ENCODE measurements at places on chromosomes 1 and 21.

DNA sequence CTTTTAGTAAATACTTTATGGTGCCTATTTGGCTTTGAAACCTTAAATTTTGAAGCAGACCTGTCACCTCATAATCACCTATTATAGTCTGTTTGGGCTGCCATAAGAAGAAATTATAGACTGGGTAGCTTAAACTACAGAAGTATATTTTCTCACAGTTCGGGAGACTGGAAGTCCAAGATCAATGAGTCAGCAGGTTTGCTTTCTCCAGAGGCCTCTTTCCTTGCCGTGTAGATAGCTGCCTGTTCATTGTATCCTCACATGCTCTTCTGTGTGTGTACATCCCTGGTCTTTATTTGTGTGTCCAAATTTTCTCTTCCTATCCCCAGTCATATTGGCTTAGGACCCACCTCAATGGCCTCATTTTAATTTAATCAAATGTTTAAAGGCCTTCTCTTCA, 518.2 kb downstream of the ADGRL2 start:
- DNase-seq, result no peak
- no peak overlapping the region for H3K4me3 ChIP-seq
- no peaks in the 10 kb centered on the region for H3K27me3 ChIP-seq
- H3K36me3 ChIP-seq, result no peaks in the 10 kb centered on the region
- H3K4me1 ChIP-seq, result no peaks in the 10 kb centered on the region

- H3K4me1 ChIP-seq, result no peaks in the 10 kb centered on the region
- no peak overlapping the region for H3K4me3 ChIP-seq
- H3K36me3 ChIP-seq, result no peaks in the 10 kb centered on the region
- no peaks in the 10 kb centered on the region for H3K27me3 ChIP-seq
- peak; percentile 47 for DNase-seq
These were observed 332.1 kb downstream of the PTPRC start for GRCh38 chr1:198970916-198971315.

DNA sequence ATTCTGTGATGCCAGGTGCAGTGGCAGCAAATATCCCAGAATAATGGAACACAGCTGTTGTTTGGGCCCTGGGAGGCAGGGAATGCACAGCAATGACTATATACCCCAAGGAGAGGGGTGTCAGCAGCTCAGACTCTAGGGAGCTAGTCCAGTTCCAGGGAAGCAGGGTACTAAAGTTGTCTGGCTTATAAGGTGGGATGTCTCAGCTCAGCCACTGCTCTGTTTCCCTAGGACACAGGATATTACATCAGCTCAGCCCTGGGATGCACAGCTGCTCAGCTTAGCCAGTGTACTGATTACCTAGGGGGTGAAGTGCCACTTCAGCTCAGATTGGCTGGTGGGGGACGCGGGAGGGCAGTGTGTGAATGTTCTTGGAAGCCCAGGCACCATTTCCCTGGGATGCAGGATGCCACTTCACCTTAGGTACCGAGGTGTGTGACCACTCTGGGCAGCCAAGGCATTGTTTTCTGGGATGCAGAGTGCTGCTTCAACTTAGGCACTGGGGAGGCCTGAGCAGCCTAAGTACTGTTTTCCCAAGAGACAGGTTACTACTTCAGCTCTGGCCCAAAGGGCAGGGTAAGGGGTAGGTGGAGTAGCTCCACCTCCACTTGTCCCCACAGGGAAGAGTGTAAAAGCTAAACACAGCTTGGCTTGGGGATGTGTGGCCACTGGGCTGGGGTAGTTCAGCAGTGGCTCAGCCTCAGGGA, 59.4 kb downstream of the DIPK1A start:
- no peak for DNase-seq
- no peaks in the 10 kb centered on the region for H3K4me1 ChIP-seq
- no peak overlapping the region for H3K27ac ChIP-seq
- no peak overlapping the region for H3K4me3 ChIP-seq
- H3K27me3 ChIP-seq, result no peaks in the 10 kb centered on the region

DNA sequence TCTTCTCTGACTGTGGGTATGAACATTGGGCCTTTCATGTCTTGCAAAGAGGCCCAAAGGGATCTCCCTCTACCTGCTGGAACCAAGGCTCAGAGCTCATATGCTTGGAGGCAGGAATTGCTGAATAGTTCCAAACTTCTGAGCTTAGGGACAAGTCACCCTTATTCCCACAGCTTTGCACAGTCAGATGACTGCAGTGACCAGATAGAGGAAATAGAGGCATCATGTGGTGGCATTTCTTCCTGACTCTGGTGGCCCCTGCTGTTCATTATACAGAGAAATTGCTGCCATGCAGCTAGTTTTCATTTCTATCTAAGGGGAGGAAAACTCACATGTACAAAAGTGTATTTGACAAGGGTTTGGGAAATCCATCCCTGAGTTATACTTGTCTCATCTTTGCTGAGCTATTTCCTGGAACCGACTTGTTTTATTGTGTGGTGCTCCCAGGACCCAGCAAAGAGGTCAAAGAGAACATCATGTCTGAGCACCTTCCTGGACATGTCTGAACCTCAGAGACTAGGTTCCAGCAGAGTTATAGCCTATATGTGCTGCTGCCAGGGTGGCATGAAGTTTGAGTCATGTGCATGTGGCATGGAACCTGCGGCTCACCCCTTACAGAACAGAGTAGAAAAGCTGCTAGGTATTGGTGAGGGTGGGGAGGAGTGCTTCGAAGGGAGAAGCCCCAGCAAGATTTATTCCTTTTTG, 131.2 kb downstream of the PIK3R3 start:
- no peak overlapping the region for H3K4me3 ChIP-seq
- no peaks in the 10 kb centered on the region for H3K27me3 ChIP-seq
- H3K4me1 ChIP-seq, result no peaks in the 10 kb centered on the region
- DNase-seq, result no peak
- H3K36me3 ChIP-seq, result no peaks in the 10 kb centered on the region
- no peak overlapping the region for H3K27ac ChIP-seq

DNA sequence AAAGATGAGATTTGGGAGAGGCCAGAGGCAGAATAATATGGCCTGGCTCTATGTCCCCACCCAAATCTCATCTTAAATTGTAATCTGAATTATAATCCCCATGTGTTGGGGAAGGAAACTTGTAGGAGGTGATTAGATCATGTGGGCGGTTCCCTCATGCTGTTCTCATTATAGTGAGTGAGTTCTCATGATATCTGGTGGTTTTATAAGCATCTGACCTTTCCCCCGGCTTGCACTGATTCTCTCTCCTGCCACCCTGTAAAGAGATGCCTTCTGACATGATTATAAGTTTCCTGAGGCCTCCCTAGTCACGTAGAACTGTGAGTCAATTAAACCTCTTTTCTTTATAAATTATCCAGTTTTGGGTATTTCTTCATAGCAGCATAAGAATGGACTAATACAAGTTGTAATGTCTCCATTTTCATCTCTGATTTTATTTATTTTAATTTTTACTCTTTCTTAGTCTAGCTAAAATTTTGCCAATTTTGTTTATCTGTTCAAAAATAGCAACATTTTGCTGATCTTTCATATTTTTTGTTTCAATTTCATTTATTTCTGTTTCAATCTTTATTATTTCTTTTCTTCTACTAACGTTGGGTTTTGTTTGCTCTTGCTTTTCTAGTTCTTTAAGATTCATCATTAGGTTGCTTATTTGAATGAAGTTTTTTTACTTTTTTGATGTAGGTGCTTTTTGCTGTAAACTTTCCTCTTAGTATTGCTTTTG, 67.0 kb upstream of the ZRANB2 start:
- no peak overlapping the region for H3K27ac ChIP-seq
- no peak overlapping the region for H3K4me3 ChIP-seq
- no peaks in the 10 kb centered on the region for H3K27me3 ChIP-seq
- H3K4me1 ChIP-seq, result no peaks in the 10 kb centered on the region
- DNase-seq, result no peak

DNA sequence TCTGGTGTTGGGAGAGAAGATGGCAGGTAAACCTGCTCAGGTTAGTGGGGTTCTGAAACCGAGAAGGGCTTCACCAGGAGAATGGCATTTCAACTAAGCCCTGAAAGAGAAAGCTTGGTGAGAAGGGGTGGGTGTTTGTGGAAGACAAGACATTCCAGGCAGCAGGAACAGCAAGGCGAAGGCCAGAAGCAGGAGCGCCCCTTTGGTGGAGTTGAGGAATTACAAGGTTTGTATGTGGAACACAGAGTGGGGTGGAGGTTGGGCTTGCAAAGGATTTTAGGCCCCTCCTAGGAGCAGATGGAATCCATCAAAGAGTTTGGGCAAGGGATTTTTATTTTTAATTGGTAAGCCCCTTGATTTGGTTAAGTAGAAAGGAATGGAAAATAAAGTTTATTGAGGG, 24.8 kb upstream of the ELOA start:
- no peak for DNase-seq
- H3K36me3 ChIP-seq, result no peaks in the 10 kb centered on the region
- no peaks in the 10 kb centered on the region for H3K27me3 ChIP-seq

GRCh38 chr1:27557596-27558340, 46.2 kb downstream of the AHDC1 start:
- peak; percentile 92 for DNase-seq
- H3K27ac ChIP-seq, result peak overlapping the region; percentile 88
- H3K4me1 ChIP-seq, result peaks cover 22% of the 10 kb centered on the region

DNA sequence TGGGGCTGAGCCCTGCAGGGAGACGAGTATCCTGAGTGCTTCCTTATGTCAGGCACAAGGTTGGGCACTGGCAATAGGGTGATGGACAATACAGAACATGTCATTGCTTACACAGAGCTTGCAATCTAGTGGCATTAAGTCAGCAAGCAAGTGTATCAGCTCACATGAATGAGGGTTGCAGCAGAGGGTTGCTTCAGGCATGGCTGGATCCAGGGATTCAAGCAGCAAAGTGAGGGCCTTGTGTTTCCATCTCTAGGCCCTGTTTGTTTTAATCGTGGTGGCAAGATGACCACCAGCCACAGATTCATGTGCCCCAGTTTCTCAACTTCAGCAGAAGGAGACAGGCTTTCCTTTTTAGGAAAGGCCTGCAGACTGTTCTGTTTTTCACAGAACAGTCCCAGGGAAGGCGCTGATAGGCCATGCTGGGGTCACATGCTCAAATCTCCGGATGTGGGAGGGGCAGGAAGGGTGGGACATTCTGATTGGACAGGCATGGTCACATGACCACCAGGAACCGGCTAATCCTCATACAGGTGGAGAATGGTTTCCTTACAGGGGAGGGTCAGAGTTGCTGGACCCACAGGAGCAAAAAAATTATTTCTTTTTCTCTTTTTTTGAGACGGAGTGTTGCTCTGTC, 14.4 kb downstream of the PLOD1 start:
- no peaks in the 10 kb centered on the region for H3K4me1 ChIP-seq
- H3K27me3 ChIP-seq, result no peaks in the 10 kb centered on the region
- no peak overlapping the region for H3K4me3 ChIP-seq
- H3K36me3 ChIP-seq, result no peaks in the 10 kb centered on the region
- no peak for DNase-seq

- H3K27me3 ChIP-seq, result no peaks in the 10 kb centered on the region
- no peak overlapping the region for H3K4me3 ChIP-seq
- no peaks in the 10 kb centered on the region for H3K4me1 ChIP-seq
- no peaks in the 10 kb centered on the region for H3K36me3 ChIP-seq
- no peak overlapping the region for H3K27ac ChIP-seq
These were observed 17.8 kb downstream of the COL24A1 start for GRCh38 chr1:86138746-86139145.

- DNase-seq, result no peak
- H3K27ac ChIP-seq, result no peak overlapping the region
- H3K4me3 ChIP-seq, result no peak overlapping the region
- H3K27me3 ChIP-seq, result peaks cover 33% of the 10 kb centered on the region
- H3K36me3 ChIP-seq, result no peaks in the 10 kb centered on the region
These were observed 348.5 kb upstream of the VAMP3 start for GRCh38 chr1:7422561-7422960.

DNA sequence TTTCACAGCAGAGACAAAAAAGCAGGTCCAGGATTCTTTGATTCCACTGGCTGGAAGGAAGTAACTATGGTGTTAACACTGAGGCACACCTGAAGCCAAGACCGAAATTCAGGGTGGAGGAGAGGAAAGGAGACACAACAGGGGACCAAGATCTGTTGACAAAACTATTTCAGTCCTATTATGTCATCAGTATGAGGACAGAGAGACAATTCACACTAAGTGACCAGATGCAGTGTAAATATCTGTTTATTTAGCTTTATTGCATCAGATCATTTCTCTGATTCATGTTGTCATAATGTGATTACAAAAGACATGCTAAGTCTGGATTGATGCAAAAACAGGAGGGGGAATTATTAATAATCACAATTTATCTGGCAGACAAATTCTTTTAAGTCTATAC, 118.8 kb downstream of the SIPA1L2 start:
- H3K4me1 ChIP-seq, result peaks cover 18% of the 10 kb centered on the region
- peak overlapping the region; percentile 58 for H3K27ac ChIP-seq
- no peaks in the 10 kb centered on the region for H3K36me3 ChIP-seq
- no peak overlapping the region for H3K4me3 ChIP-seq
- no peak for DNase-seq

DNA sequence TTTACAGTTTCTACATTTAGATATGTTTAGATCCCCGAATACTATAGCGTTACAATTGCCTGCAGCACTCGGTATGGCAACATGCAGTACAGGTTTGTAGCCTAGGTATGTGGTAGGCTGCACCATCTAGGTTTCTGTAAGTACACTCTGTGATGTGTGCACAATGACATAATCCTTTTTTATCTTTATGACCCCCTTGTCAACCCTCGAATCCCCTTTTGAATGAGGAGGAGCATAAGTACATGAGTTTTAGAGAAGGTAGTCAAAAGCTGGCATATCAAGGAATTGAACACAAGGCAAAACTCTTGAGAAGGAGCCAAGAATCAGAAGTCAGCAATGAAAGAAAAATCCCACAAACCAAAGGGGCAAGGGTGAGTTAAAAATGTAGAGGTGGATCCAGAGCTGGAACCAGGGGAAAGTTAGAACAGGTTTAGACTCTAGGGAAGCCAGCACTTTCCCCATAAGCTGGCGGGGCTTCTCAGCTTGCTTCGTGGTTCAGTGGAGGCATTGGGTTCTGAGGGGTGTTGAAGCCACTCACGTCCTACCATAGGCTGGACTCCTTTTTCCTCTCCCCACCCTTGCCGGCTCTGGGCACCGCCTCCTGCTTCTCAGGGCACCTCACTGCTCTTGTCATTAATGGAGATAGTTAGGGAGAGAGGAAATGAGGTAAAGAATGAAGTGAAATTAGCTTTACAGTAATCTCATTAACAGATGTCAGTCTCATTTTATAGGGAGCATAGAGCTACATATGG, 31.3 kb downstream of the OLFML3 start:
- no peak overlapping the region for H3K27ac ChIP-seq
- no peaks in the 10 kb centered on the region for H3K27me3 ChIP-seq
- H3K36me3 ChIP-seq, result no peaks in the 10 kb centered on the region
- H3K4me1 ChIP-seq, result peaks cover 33% of the 10 kb centered on the region
- no peak overlapping the region for H3K4me3 ChIP-seq

GRCh38 chr1:21335750-21336224, 45.5 kb upstream of the ECE1 start:
- H3K4me3 ChIP-seq, result peak overlapping the region; percentile 42
- peak; percentile 97 for DNase-seq
- H3K27ac ChIP-seq, result peak overlapping the region; percentile 94
- H3K27me3 ChIP-seq, result no peaks in the 10 kb centered on the region
